ENCODE measurements at places on chromosomes 5 and 9. TPM values are rescaled to one million over a fixed set of nuclear protein-coding genes. Genes with fewer than 3 reads are reported as not detected.
A peak's percentile ranks its signal among the peaks of the same experiment; 100 is the strongest.

DNA sequence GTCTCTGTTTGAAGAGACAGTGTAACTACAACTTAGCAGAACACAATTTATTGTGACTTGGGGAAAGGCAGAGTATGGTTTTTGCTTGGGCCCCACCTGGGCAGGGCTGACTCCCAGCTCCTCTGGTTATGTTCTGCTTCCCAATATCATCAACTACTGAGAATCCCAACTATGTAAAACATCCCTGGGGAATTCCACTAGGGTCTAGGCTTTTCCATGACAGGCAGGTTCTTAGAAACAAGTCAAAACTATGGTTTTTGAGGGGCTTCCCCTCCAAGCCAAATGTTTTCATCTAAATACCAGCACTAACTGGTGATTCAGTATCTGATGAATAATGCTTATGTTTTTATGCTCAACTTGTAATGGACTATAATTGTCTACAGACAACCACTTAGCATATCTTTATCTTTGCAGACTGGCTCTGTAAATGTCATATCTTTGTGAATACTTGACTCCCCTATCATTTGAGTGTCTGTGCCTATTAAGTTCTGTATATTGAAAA is 409.5 kb downstream of the PDE4D start:
- DNase-seq, result no peak
- H3K27me3 ChIP-seq, result no peaks in the 10 kb centered on the region
- no peaks in the 10 kb centered on the region for H3K36me3 ChIP-seq
- no peak overlapping the region for H3K4me3 ChIP-seq
- peaks cover 36% of the 10 kb centered on the region for H3K4me1 ChIP-seq
- peak overlapping the region; percentile 32 for H3K27ac ChIP-seq

DNA sequence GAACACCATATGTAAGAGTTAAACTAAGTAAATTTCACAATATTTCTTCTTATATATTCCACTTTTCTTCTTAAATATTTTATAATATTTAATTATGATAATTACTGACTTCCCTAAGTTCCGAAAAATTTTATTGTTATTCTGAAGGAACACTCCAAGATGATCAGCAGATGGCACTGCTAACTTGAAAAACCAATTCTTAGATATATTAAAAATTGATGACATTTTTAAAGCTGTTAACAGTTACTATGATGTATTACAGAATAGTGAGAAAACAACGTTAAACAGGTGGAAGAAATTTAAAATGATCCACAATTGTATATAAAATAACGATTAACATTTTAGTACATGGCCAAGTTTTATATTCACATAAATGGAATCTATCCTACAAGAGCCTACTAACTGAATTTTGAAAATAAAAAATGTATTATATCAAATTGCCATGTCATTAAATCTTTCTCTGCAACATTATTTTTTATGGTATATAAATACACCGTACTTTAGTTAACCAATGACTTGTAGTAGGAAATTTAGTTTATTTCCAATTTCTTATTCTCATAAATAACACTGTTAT is 30.1 kb upstream of the MUSK start:
- H3K27ac ChIP-seq, result no peak overlapping the region
- H3K36me3 ChIP-seq, result no peaks in the 10 kb centered on the region
- no peaks in the 10 kb centered on the region for H3K4me1 ChIP-seq
- no peak for DNase-seq
- H3K4me3 ChIP-seq, result no peak overlapping the region

DNA sequence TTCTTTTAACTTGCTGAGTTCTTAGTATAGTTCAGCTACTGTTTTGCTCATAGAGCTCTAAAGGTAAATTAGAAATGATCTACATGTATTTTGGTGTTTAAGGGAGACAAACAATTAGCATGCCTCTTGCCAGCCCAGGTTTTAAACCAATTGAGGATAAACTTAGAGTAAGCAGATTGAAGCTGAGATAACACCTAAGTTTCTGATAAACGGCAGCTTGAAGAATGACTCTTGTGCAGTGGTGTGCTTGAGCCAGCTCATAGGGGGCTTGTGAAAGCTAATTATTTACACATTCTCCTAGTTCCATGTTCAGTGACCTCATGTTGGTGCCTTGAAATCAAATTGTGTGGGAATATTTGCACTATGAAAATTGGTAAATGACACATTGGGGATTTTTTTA is 193.0 kb downstream of the PRR16 start:
- no peak for DNase-seq
- H3K36me3 ChIP-seq, result no peaks in the 10 kb centered on the region
- H3K4me3 ChIP-seq, result no peak overlapping the region
- H3K27me3 ChIP-seq, result no peaks in the 10 kb centered on the region
- no peaks in the 10 kb centered on the region for H3K4me1 ChIP-seq

DNA sequence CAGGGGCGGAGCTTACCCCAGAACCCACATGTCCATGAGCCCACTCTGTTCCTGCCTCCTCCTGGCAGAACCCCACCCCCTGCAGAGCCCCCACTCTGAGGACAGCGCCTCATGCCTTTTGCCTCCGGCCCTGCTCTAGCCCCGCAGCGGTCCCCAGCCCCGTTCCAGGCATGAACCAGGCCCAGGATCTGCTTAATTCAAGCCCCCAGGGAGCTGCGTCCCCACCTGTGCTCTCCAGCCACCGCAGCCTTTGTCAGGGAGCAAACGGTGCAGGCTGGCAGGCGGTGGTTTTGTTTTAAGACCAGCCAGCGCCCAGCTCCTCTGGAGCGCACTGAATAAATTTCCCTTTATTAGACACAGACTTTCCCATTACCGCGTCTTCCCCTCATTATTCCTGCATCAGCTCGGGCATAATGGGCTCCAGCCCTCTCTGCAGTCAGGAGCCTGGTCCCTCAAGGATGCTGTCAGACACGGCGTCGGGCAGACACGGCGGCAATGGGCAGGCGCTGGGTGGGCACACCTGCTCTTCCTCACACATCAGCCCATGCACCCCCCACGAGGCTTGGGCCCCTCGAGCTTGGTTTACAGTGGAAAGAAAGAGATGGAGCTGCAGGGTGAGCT is 137.6 kb downstream of the OLFM1 start:
- H3K36me3 ChIP-seq, result no peaks in the 10 kb centered on the region
- no peak overlapping the region for H3K27ac ChIP-seq
- no peak overlapping the region for H3K4me3 ChIP-seq
- H3K4me1 ChIP-seq, result no peaks in the 10 kb centered on the region
- H3K27me3 ChIP-seq, result no peaks in the 10 kb centered on the region
- DNase-seq, result no peak

DNA sequence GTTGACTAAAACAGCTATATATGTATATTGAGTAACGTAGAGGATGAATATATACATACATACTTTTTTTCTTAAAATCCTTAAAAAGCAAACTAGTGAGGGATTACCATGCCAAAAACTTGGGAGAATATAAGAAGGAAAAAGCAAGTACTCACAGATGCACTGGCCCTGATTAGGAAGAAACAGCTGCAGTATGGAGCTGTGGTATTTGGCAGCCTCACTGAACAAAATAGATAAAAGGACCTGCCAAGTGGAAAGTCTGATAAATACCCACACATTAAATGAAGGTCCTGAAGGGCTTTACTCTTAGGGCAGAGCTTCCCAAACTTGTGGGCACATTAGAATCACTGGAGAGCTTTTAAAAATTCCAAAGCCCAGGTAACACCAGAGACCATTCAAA is 80.6 kb downstream of the FEM1C start:
- H3K27me3 ChIP-seq, result no peaks in the 10 kb centered on the region
- no peak for DNase-seq
- H3K27ac ChIP-seq, result no peak overlapping the region
- peaks cover 10% of the 10 kb centered on the region for H3K4me1 ChIP-seq
- no peak overlapping the region for H3K4me3 ChIP-seq

DNA sequence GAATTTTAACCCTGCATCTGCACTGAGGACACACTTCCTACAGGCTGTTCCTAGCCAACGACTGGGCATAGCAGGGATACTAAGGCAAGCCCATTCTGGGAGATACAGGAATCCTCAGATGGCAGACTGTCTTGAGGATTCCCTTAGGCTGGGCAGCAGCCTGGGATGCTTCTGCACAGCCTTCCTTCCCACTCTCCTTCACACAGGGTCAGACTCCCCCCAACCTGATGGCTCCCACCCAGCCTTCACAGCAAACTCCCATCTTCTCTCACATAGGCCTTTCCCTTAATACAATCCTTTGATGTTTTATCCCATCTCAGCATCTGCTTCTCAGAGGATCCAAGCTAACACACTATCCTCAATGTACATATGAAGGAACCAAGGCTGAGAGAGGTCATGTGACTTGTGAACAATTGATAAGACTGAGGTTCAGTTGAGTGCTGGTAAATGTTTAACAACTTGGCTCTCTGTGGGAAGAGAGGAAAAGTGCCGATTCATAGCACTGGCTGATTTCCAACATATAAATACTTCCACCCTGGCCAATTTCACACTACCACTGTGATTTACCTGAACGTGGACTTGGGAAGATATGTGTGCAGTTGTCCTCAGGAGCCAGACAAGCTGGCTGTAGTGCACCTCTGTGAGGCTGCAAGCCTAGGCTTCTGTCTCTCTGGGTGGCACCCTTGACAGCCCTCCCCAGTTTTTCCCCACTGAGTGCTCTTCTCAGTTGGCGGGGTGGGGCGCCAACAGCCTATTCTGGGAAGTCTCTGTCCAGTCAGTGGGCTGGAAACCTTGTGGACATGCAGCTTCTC is 120.2 kb upstream of the TRIM32 start:
- peak overlapping the region; percentile 81 for H3K27ac ChIP-seq
- H3K27me3 ChIP-seq, result no peaks in the 10 kb centered on the region
- DNase-seq, result peak; percentile 63
- H3K4me3 ChIP-seq, result no peak overlapping the region

GRCh38 chr5:123756816-123757215 is 244.8 kb downstream of the CSNK1G3 start:
- no peak overlapping the region for H3K27ac ChIP-seq
- H3K27me3 ChIP-seq, result no peaks in the 10 kb centered on the region
- H3K4me3 ChIP-seq, result no peak overlapping the region
- no peaks in the 10 kb centered on the region for H3K36me3 ChIP-seq
- no peaks in the 10 kb centered on the region for H3K4me1 ChIP-seq

The SLC34A3 gene
- 0.19 TPM for total RNA-seq
